Naive thymus-derived CD4-positive, alpha-beta T cell (primary cell): ENCODE measurements at places on chromosomes 13 and 19. TPM values are rescaled to one million over a fixed set of nuclear protein-coding genes. Genes with fewer than 3 reads are reported as not detected.

The JOSD2 gene
- 13.0 TPM for total RNA-seq

The ZNF580 gene
- 109 TPM for total RNA-seq

The TNFSF13B gene
- 12.8 TPM for total RNA-seq

The LHFPL6 gene
- total RNA-seq: not detected

The TMC4 gene
- not detected for total RNA-seq

The CADM4 gene
- 0.49 TPM for total RNA-seq

The ZSCAN1 gene
- not detected for total RNA-seq

The ING1 gene
- 33.8 TPM for total RNA-seq

The C19orf85 gene
- not detected for total RNA-seq

The ZNF699 gene
- 15.6 TPM for total RNA-seq

The CAMSAP3 gene
- 0.45 TPM for total RNA-seq

The SLAIN1 gene
- total RNA-seq: 32.2 TPM

The OR10H1 gene
- total RNA-seq: not detected

The ZNF30 gene
- total RNA-seq: 3.2 TPM

The ZNF728 gene
- not detected in 2 replicates for total RNA-seq

The PDE4A gene
- 1.0 TPM for total RNA-seq

The ZNF266 gene
- total RNA-seq: 44.0 TPM

The GNG8 gene
- total RNA-seq: 9.2 and 12.3 TPM in 2 replicates

The SHANK1 gene
- total RNA-seq: 0.64 TPM

The PABPC3 gene
- total RNA-seq: 0.87 TPM

The ZNF441 gene
- total RNA-seq: 3.9 TPM

The ZNF491 gene
- 1.5 TPM for total RNA-seq

The NCAN gene
- total RNA-seq: not detected

The CEACAM3 gene
- not detected for total RNA-seq

The LGALS7 gene
- total RNA-seq: not detected

The IGFL3 gene
- total RNA-seq: not detected

The ZNF682 gene
- total RNA-seq: 13.0 TPM

The ATP11A gene
- total RNA-seq: 58.5 TPM

The C19orf81 gene
- not detected for total RNA-seq

The NOVA2 gene
- not detected for total RNA-seq

The ZNF284 gene
- 1.9 TPM for total RNA-seq

The MEIOSIN gene
- not detected for total RNA-seq

The PSG4 gene
- not detected for total RNA-seq

The CGB1 gene
- not detected for total RNA-seq

The ZNF320 gene
- 9.3 and 11.6 TPM in 2 replicates for total RNA-seq

The IQCN gene
- total RNA-seq: 6.5 TPM

The ZNF841 gene
- 43.5 TPM for total RNA-seq

The ACER1 gene
- 1.7 TPM for total RNA-seq

The PPP1R12C gene
- total RNA-seq: 180 TPM

The METTL21C gene
- total RNA-seq: not detected

The WDR87 gene
- total RNA-seq: not detected

The CCDC122 gene
- 0.71 and 1.1 TPM in 2 replicates for total RNA-seq

The PTPRS gene
- 6.7 TPM for total RNA-seq

The CEACAM7 gene
- not detected in 2 replicates for total RNA-seq

The CYP4F12 gene
- total RNA-seq: not detected in 2 replicates

The ZNF229 gene
- 0.15 TPM in 2 replicates for total RNA-seq

The DACH1 gene
- 1.7 TPM for total RNA-seq

The MBD3L2 gene
- not detected in 2 replicates for total RNA-seq

The COL4A2 gene
- not detected for total RNA-seq

The CEACAM20 gene
- not detected for total RNA-seq

The RAB3D gene
- total RNA-seq: 8.0 TPM

The PSG2 gene
- not detected for total RNA-seq

The PNMA8B gene
- total RNA-seq: 0.24 TPM

The KIR3DL2 gene
- not detected for total RNA-seq

The ZNF471 gene
- total RNA-seq: 0.05 and 0.22 TPM in 2 replicates

The ITGBL1 gene
- total RNA-seq: not detected in 2 replicates

The SIGLEC14 gene
- total RNA-seq: 1.2 TPM

The LYL1 gene
- total RNA-seq: 5.1 TPM in 2 replicates

The FBXW9 gene
- total RNA-seq: 4.6 TPM
